Frontal cortex (tissue), 4 donors: ENCODE measurements at places on chromosomes 1 and 21. TPM values are rescaled to one million over a fixed set of nuclear protein-coding genes. Genes with fewer than 3 reads are reported as not detected.

DNA sequence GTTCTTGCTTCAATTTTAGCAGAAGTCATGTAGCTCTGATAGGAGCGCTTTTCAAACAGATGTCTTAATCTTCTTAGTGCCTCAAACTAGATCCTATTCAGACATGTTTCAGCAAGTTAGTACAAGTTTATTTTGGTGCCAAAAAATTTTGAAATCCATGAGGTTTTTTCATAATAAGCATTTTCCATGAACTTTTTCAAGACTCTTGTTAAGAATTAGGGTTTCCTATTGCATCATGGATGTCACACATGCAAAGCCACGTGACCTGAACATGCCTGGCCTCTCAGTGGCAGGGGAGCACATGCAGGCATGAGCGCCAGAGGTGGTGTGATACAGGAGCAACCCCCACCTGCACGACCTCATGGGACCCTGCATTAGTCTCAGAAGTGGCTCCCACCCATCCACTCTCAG lies 67.6 kb downstream of the POFUT2 start:
- DNase-seq = no peak

GRCh38 chr1:64691626-64692025 lies 53.2 kb upstream of the RAVER2 start:
- DNase-seq = no peak

- no peak for DNase-seq
Measured at GRCh38 chr1:153659656-153660055, 1.2 kb downstream of the SNAPIN start.

- DNase-seq = peak; percentile 62
Measured at GRCh38 chr1:184051485-184052193, at the start of gene TSEN15. TSEN15 (plus strand) TSS chr1:184051730; CDS start chr1:184051756, 26 bp downstream.

GRCh38 chr1:51063121-51063520 lies 38.9 kb upstream of the C1orf185 start:
- DNase-seq = no peak

GRCh38 chr1:78843111-78843510 lies 163.4 kb downstream of the ADGRL4 start:
- no peak for DNase-seq

GRCh38 chr1:57360846-57361407 lies 62.9 kb downstream of the DAB1 start:
- no peak for DNase-seq

GRCh38 chr21:45256021-45256911 lies 31.4 kb downstream of the POFUT2 start:
- no peak for DNase-seq

DNA sequence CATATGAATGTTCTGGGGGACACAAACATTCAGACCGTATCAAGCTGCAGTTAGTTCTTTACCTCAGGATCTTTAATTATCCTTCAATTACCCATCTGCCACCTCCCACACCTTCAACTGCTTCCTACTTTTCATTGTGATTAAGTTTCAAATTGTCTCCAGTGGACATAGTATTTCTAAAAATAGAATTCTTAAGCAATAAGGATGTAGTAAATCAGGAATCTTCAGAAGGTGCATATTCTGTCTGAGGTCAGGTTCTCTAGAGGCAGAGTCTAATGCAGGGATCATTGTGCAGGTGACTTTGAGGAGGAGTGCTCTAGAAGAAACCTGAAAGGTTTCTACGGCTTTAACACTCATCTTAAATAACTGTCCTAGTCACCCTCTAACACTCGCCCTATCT lies 102.6 kb upstream of the PPP2R5A start:
- no peak for DNase-seq

DNA sequence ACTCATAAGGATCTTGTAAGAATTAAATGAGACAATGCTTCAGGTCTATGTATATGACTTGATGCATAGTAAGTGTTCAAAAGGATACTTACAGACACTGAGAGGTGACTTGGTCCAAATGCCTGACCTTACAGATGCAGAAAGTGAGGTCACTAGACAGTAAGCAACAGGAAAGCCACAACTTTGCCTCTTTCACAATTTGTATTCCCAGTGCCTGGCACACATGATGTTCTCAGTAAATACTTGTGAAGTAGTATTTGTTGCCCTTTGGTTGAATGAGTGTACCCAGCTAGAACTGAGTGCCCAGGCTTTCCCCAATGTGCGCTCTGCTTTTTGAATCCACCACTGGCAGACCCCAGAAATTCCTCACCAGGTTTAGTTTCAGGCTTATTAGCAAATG lies 105.1 kb downstream of the BEND5 start:
- no peak for DNase-seq

DNA sequence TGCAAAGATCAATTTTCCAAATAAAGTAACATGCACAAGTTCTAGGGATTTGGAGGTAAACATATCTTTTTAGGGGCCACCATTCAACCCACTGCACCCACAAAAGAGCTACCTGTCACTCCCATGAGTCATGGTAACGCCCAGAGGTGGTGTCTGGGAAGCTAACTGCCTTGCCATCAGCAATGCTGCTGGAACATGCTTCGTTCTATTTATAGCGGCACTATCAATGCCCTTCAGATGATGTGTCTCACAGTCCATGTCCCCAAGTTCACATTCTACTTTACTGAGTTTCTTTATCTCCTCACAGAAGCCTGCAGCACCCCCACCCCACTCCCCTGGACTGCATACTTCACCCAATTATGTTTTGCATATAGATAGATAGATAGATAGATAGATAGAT lies 95.4 kb downstream of the LPAR3 start:
- no peak for DNase-seq

DNA sequence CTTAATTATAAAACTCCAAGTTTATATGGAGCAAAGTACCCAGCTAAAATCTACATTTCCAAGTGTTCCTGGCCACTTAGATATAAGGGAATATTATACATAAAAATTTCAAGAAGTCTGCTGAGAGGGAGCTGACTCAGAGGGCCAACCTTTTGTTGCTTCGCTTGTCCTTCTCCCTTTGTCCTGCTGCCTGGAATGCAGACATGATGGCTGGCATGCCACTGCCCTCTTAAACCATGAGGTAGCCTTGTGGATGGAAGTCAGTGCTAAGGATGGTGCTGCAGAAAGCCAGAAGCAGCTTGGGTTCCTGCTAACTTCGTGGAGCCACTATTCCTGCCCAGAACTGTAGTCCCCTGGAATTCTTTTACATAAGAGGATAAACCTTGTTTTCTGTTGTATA lies 38.9 kb upstream of the SRP9 start:
- no peak for DNase-seq

- no peak for DNase-seq
Measured at GRCh38 chr1:36160949-36161485, 5.1 kb downstream of the MAP7D1 start.

DNA sequence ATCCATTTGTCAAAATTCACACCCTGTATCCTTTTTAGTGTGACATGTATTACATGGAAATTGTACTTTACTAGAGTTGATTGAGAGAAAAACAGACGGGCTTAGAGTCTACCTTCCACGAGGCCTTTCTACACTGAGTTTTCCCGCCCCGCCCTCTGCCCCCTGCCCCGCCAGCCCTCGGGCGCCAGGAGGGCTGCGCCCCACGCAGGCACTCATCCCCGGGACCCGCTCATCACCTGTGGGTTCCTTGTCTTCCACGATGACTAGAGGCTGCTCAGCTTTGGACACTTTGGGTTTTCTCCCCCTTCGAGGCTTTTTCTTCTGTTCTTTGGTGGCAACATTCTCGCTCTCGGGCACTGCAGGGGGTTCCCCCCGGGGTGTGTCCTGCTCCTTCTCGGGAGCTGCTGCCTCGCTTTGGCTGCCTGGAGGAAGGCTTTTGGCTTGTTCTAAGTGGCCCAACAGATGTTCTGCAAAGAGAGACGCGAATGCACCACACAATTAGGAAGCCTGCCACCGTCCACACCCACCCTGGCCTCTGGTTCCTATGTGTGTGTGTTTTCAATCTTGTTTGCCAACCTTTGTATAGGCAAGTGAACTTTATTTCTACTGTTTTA lies 39.6 kb downstream of the PRDM15 start:
- no peak for DNase-seq

GRCh38 chr1:38371505-38371844 lies 324.9 kb upstream of the POU3F1 start:
- no peak for DNase-seq

GRCh38 chr1:31428436-31429221 lies 15.6 kb downstream of the SERINC2 start:
- no peak for DNase-seq

GRCh38 chr1:212212906-212213305 lies 72.3 kb upstream of the PPP2R5A start:
- DNase-seq = no peak

DNA sequence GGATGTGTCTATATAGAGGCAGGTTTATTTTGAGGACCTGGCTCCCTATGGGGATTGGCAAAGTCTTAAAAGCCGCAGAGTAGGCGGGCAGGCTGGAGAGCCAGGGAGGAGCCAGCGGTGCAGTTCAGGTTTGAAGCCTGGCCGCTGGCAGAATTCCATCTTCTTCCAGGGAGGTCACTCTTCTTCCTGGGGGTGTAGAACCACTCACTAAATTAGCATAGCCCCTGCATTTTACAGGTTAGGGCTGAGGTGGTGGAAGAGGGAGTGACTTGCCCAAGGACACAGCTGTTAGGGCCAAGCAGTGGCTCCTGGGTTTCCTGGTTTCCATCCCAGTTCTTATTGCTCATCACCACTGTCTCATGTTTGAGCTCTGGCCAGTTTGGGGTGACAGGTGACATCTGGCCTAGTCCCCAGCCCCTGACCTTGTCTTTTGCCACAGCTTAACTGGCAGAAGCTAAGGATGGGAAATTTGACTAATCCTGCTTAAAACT lies 1.4 kb downstream of the PINK1 start:
- DNase-seq = no peak

DNA sequence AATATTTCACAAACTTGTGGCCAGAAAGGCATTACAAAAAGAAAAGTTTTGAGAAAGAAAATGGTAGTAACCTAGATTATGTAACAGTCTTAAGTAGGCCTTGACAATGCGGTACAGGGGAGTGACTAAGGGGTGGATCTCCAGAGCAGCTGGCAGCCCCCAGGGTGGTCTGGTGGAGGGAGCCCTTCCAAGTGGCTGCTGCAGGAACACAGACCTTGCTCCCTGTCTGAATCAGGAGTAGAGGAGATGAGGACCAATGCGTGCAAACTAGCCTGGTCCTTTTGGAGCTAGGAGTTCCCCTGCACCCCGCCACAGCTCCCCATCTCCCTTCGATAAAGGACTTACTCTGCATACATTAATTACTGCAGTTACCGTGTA lies 189.0 kb downstream of the NFIA start:
- DNase-seq = no peak

DNA sequence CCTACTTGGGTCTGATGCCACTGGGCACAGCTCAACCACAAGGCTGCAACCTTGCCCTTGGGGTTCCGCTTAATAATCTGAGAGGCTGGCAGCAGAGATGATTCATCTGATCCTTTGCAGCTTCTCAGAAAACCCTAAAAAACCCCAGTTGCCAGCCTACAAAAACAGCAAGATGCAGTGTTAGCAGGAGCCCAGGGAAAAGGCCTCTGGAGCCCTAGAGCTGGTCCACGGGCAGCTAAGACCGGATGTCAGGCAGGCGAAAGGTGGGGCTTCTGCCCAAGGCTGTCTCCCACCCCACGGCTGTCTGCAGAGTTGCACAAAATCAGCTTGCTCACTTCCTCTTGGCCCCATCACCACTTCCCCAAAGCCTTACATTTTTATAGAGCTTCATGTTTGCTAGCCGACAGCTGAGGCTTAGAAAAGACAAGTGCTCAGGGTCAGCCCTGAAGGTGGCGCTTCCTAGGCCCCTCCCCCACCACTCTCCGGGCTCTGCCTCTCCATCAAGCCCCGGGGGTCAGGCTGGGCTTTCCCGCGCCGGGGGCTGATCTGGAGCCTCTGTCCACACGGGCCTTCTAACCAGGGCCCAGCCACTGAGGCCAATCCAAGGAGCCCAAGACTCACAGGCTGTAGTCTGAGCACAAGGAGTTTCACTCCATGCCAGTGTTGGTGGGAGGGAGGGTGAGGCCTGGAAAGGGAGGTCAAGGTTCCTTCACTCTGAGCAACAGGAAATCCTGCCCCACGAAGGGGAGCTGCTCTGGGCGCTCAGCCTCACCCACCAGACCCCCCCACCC lies 4.2 kb upstream of the ADORA3 start:
- DNase-seq = no peak

DNA sequence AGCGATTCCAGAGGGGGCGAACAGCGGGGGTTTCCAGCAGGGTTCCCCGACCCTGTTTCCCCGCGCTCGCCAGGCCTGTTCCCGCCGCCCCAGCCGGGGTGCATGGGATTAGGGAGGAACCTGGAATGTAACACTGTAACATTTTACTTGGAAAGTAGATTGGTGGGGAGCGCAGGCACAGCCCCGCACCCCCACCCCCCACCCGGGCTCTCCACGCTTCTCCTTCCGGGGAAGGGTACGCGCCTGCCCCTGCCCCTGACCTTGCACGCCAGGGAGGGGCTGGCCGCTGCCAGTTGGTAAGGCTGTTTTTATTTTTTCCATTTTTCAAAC lies 427 bp downstream of the FAM3B start:
- DNase-seq = no peak

DNA sequence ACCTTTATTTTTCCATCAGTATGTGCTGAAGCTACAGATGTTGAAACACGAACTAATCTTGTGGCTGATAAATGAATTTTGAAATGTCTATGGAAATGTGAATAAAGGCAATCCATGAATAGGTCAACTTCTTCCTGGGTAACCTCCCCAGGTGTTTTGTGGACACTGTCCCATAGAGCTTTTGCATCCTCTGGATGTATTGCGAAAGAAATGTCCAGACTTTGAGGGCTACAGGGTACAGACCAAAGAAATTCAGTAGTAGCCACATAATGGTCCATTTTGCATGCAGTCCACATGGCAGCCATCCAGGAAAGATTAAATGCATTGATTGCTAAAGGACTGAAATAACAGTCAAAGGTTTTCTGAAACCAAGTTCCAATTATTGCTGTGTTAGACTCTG lies 21.5 kb upstream of the DARS2 start:
- no peak for DNase-seq

- DNase-seq = peak; percentile 60
Measured at GRCh38 chr21:46153247-46154154, 1.9 kb downstream of the FTCD start.

- DNase-seq = no peak
Measured at GRCh38 chr1:196143602-196144342, 464.5 kb downstream of the KCNT2 start.

FOXO6 gene
- 3.7 TPM for total RNA-seq

FAM163A gene
- total RNA-seq = 0.41 TPM

SPRR2B gene
- total RNA-seq = not detected

NGF gene
- 0.82 TPM for total RNA-seq

AGMAT gene
- 0.82 TPM for total RNA-seq

TSPEAR gene
- not detected for total RNA-seq

MAN1A2 gene
- total RNA-seq = 129 TPM
